ENCODE measurements at places on chromosomes 6 and 20.

- DNase-seq: no peak
Measured at GRCh38 chr20:49593466-49594142, 25.7 kb upstream of the PTGIS start.

DNA sequence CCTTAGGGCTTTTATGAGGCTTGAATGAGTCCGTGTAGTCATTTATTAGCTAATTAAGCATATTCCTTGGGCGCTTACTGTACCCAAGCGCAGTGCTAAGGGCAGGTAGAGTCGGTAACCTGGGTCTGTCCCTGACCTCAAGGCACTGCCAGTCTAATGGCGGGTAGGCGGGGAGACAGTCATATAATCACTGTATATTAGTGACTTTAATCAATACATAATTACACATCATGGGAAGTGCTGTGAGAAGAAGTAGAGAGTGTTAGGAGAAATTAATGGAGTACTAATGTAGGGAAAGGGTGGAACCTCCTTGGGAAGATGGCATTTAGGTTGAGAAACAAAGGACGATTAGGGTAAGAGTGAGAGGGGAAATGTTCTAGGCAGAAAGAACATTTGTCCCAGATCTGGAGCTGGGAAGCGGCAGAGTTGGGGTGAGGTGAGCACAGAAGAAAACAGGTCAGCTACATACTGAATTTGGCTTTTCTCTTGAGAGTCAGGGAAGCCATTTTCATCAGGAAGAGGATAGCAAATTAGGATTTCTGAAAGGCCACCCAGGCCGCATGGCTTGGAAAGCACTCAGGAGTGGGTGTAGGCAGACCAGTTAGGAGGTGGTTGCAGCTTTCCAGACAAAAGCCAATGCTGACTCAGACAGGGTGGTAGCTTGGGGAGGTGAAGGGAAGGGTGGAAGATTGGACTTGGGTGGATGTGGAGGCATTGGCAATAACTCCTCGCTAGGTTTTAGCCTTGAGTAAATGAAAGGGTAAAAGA is 954 bp upstream of the BLCAP start:
- DNase-seq: no peak

DNA sequence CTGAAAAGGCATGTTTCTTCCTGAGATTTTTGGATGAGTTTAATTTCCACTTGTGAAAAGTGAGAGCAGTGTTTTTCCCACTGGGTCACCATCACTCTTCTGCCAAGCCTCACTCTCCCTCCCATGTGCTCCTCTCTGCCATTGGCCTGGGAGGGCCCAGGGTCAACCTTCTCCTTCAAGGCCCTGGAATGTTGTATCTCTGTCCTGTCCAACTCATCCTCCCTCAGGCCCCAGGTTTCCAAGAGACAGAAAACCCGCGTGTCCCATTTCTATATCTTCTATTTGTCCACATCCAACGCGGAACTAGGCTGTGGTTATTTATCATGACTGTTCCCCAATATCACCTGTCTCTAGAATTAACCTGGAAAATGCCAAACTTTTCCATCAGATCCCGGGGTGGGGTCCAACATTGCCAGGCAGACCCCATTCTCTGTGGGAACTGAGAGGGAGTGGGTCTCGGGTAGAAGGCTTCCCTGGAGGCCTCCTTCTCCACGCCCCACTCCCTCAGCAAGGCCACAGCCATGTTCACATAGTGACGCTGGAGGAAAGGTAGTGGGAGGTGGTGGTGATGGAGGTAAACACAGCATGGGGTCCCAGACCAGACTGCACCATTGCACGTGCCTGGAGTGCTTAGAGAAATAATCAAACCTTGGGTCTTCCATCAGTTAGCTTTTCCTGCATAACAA is 173.5 kb downstream of the SCP2D1 start:
- no peak for DNase-seq

DNA sequence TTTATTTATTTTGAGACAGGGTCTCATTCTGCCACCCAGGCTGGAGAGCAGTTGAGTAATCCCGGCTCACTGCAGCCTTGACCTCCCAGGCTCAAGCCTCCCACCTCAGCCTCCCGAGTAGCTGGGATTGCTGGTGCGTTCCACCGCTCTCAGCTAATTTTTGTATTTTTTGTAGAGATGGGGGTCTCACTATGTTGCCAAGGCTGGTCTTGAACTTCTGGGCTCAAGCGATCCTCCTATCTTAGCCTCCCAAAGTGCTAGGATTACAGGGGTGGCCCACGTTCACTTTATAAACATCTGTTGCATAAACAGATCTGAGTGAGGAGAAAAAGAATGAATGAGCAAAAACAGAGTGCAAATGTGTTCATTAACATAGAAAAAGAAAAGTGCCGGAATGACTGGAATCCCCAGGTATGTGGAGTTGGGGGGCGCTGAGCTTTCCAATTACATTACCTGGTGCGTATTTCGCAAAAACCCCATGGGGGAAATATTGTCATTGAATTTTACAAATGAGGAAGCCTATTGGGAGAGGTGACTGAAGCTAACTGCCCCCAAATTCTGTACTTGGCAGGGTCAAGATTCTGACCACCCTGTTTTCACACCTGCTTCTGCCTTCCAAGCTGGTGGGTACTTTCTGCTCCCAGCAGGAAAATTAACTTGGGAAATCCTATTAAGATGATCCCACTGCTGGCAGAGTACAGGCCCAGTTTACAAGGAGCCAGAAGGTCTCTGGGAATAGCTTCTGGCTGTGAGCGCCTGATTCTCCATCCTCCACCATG is 207.7 kb upstream of the JARID2 start:
- DNase-seq: no peak

- DNase-seq: no peak
Measured at GRCh38 chr20:50427719-50428083, 82.5 kb upstream of the PTPN1 start.

DNA sequence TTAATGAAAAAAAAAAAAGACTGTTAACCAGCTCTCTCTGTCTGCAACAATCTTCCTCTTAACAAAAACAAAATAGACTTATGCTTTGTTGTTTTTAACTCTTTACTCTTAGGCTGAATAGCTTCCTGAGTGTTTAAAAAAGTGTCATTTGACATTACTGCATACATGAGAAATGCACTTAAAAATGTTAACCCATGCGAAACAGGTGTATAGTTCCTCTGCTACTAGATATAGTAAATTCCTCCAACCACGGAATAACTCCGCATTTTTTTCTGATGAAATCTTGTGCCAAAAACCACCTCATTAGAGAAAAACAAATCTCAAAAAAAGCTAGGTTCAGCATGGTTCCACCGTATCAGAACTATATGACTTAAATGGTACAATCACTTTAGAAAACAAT is 426.0 kb downstream of the ADGRB3 start:
- DNase-seq: no peak

GRCh38 chr6:125104425-125104824 is 49.1 kb upstream of the TPD52L1 start:
- DNase-seq: peak; percentile 38

GRCh38 chr6:47396401-47397069 is 81.1 kb upstream of the CD2AP start:
- DNase-seq: no peak

- peak; percentile 6 for DNase-seq
Measured at GRCh38 chr20:55656231-55656775, 349.0 kb downstream of the CBLN4 start.

Data from hippocampal formation (tissue), 2 donors.